Fibroblast of lung (primary cell): ENCODE measurements at places on chromosomes 12 and 14.

GRCh38 chr12:132317233-132317938 is 12.0 kb downstream of the GALNT9 start:
- no peak for DNase-seq

GRCh38 chr14:53942970-53943750 is 13.5 kb downstream of the BMP4 start:
- no peak for DNase-seq

DNA sequence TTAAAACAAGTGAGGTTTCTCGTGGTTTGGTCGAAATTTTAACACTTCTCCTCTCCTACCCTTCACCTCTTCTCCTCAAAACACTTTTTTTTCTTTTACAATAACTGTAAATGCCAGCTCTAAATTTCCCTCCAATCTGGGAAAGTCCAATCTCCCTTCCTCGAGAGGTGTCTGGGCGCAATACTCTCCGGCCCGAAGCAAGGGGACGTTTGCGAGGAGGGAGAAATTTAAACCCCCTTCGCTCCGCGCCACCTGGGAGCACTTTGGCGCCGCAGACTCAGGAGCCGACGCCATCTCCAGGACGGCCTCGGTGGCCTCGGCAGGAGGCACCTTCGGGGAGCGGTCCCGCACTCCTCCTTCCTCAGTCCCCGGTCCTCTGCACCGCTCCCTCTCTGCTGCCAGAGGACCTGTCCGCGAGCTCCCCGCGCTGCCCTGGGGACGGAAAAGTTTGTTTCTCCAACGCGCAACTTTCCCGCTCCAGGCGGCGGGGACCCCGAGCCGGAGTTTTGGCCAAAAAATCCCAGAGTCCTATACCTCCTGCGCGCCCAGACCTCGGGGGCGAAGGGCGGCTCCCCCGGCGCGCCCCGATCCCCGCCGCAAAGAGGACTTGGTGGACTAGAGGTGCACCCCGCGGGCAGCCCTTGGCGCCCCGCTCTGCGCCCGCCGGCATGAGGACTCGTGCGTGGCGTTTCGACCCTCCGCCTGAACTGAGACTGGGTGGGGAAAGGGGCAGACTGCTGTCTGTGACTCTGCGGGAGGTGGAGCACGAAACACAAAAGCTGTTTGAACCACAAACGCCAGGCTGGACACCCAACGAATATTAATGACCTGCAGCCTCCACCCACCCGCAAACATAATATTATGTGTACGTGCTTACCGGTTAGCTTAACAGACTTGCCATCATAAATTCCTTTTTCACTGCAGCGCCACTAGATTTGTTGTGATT is 95.2 kb upstream of the HMGA2 start:
- peak; percentile 39 for DNase-seq

GRCh38 chr14:57089901-57090300 is 178.8 kb downstream of the EXOC5 start:
- no peak for DNase-seq

DNA sequence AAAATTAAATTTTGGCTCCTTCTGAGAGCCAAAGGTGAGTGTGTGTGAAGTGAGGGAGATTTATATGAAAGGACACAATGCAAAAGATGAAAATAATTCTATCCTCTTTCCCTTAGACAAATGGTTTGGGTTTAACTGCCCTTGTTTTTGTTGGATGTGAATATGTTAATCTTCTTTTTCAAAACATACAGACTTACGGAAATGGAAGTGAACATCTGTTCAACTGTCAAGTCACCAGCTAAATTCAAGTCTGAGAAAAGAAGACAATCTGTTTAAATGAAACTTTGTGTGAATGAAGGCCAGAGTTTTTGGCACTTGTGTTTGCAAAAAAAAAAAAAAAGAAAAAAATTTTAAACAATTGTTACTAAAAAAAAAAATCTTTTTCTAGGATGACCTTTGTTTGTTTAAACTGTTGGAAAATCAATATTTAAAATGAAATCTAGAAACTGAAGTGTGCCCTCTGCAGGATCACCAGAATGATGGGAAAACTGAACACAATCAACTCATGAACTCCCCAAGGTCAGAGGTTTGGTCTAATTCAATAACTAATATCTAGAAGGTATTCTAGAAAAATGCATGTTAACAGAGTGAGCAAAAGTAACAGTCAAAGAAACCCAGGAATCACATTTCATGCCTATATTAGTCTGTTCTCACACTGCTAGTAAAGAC is 448.8 kb downstream of the FLRT2 start:
- no peak for DNase-seq

DNA sequence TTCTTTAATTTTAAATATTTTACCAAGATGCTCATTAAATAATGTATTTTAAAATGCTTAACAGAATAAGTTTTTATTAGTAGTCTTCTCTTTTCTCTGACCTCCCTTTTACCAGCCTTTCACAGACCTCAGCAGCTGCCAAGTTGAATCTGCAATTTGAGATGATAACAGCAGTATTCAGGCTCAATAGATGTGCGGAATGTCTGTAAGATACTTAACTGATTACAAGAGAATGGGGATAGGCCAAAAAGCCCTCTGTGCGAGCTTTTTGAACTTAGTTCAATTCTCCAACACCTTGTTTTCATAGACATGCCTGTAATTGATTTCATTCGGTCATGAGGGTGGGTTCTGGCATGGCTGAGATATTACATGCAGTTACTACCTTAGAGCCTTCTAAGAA is 277.2 kb downstream of the TMTC2 start:
- peak; percentile 36 for DNase-seq

DNA sequence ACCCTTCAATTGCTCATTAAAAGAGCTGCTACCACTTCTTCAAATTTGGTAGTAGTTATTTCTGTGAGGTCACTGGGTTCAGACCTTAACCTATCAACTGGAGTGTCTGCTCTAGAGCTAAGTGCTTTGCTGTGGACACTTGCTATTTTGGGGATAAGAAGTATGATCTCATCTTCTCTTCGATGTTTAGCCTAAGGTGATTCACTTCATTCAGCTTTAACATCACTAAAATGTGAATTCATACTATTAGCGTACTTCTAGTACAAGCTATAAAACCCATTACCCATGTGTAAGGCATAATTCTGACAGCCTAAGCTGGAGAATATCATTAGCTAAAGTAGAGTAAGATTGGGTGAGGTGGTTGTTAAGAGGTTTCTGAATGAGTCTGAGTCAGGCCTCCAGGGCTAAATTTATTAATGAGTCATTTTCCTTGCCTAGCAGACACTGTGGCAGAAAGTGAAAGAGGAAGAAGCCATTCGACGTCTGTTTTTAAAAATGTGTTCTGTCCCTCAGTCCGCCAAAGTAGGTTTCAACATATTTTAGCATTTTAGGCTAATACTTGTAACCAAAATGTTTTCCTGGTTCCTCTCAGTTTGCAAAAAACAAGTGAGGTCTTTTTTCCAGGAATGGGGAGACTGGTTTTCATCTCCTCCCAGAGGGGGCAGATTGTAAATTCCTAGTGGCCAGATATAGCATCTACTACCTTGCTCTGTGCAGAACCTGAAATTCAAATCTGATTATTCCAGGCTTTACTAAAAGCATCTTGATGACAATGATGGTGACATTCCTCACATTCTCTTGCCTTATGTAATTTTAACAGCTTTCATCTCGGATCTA is 103.6 kb downstream of the SSPN start:
- peak; percentile 74 for DNase-seq

GRCh38 chr12:8638951-8639350 is 23.7 kb downstream of the MFAP5 start:
- no peak for DNase-seq

- peak; percentile 94 for DNase-seq
Observed at GRCh38 chr12:1583421-1584078, 10.8 kb downstream of the FBXL14 start.

DNA sequence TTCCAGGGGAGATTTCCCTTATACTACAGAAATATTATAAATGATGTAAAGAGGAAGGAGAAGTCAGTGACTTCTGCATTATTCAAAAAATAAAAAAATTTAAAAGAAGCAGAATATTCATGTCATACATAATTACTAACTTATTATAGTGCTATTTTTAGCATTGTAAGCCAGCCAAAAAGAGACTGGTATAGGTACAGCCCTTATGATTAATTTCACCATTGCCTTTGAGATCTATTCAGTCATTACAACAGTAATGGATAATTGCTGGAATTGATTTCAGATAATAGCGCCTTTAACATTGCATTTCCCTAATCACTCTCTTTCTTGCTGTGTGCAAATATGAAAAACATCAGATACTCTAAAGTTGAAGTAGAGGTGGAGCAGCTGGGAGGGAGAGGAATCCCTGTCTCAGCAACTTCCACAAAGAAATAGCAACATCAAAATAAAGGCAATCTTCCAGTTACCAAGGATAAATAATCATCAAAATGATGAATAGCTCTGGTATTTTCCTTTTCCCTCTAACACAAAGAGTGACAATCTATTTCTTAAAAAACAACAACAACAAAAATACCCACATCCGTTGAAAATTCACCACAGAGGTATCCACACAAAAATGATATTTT is 71.8 kb upstream of the OVCH1 start:
- DNase-seq, result peak; percentile 27

DNA sequence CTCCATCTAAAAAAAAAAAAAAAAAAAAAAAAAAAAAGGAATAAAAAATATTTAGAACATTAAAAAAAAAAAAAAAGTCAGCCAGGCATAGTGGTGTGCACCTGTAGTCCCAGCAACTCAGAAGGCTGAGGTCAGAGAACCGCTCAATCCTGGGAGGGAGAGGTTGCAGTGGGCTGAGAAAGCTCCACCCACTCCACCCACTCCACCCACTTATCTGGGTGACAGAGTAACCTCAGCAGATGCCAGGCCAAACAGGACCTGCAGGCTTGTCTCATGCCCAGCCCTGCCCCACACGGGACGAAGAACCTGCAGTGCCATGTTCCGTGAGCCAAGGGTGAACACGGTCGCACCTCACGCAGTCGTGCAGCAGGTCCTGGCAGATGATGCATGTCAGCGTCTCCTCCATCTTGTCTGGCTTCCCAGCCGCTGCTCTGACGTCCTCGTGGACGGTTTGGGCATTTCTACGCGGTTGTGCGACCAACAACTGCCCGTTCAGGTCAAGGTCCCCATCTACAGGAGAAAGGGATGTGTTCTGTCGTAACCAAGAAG is 28.6 kb downstream of the CHFR start:
- no peak for DNase-seq

DNA sequence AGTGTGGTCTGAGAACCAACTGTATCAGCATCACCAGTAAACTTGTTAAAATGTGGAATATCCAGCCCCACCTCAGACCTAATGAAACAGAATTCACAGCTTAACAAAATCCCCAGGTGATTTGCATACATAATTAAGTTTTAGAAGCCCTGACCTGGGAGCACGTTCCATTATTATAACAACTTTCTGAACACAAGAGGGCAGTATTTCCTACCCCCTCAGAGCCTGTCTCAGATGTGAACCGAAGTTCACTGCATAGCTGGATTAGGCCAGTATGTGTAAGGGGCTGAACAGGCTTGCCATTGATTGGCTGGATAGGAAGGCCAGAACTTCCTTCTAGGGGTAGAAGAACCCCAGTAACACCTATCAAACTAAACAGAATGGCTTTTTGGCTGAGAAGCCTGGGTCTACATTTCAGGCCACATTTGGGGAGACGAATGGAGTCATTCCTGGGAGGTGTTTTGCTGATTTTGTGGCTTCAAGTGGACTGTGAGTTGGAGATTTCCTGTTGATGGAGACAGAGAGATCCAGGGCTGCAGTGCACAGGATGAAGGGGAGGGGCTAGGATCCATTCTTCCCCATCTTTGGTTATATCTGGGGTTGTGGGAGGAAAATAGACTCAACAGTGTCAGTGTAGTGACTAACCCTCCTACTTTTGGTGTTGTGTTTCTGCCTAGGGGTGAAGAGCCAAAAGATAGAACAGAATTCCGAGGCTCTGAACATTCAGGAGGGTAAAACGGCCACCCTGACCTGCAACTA is 94.7 kb upstream of the OR4E1 start:
- DNase-seq, result no peak

DNA sequence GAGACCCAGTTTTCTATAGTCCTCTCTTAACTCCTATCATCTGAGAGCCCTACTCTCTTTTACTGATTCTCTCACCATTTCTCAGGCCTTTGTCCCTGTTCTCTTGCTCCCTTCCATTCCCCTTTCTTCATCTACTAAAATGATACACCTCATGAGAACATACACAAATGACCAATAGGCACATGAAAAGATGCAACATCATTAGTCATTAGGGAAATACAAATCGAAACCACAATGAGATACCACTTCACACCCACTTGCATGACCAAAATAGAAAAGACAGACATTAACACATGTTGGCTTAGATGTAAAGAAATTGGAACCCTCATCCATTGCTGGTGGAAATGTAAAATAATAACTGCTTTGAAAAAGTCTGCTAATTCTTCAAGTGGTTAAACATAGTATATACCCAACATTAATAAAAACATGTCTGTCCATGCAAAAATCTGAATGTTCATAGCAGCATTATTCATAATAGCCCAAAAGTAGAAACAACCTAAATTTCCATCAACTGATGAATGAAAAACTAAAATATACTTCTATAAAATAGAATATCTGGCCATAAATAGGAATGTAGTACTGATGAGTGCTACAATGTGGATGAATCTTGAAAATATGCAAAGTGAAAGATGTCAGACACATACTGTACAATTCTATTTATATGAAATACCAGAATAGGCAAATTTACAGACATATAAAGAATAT is 66.0 kb downstream of the DENND5B start:
- DNase-seq, result peak; percentile 72

DNA sequence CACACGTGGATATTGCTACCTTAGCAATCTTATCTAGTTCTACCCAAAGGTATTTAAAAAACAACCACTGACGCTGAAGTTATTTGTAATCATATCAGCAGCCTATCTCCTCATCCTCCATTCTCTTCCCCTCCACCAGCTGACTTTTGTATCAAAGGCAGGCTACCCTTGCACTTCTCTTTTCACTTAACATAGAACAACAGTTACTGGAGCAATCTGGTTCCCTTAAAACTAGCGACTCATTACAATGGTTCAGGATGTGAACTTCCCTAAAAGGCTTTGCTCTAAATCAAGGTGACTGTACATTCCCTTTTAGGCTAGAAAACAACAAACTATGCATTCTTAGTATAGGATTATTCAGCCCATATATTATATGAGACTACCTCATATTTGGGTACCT is 404.7 kb downstream of the APAF1 start:
- no peak for DNase-seq
